A549 treated with CpdA at 1 μM for 4 hours (cell line): ENCODE measurements at places on chromosomes 1 and 21. TPM values are rescaled to one million over a fixed set of nuclear protein-coding genes. Genes with fewer than 3 reads are reported as not detected.

Gene UQCRHL
- total RNA-seq = 6.7 to 9.8 TPM (median 7.3 TPM) in 5 replicates

Gene TNFSF4
- 0.03 to 0.08 TPM (median 0.06 TPM) in 4 of 5 replicates, not detected in the other for total RNA-seq

Gene DMRTA2
- total RNA-seq = 0.13 to 0.29 TPM (median 0.24 TPM) in 5 replicates

Gene PADI2
- total RNA-seq = 1.2 to 1.4 TPM (median 1.3 TPM) in 5 replicates

Gene CBR1
- 169 to 198 TPM (median 179 TPM) in 5 replicates for total RNA-seq

Gene GUCA2A
- total RNA-seq = 0.33 TPM in 1 of 5 replicates, not detected in the others

Gene BEND5
- total RNA-seq = not detected in 5 replicates

Gene LY9
- total RNA-seq = 0.08 to 0.18 TPM (median 0.14 TPM) in 4 of 5 replicates, not detected in the other

Gene FABP3
- not detected in 5 replicates for total RNA-seq

Gene NBPF6
- total RNA-seq = not detected in 5 replicates

Gene TMEM59
- total RNA-seq = 114 to 141 TPM (median 120 TPM) in 5 replicates

Gene SPRR3
- total RNA-seq = 0.22 TPM in 1 of 5 replicates, not detected in the others

Gene LCE1A
- not detected in 5 replicates for total RNA-seq

Gene KMO
- total RNA-seq = 1.2 to 2.5 TPM (median 1.4 TPM) in 5 replicates

Gene LRRN2
- 13.7 to 20.6 TPM (median 15.7 TPM) in 5 replicates for total RNA-seq

Gene GBP7
- not detected in 5 replicates for total RNA-seq

Gene LPAR3
- 0.12 to 0.33 TPM (median 0.21 TPM) in 5 replicates for total RNA-seq

Gene COL11A1
- 1.6 to 4.4 TPM (median 2.8 TPM) in 5 replicates for total RNA-seq

Gene FLG2
- not detected in 5 replicates for total RNA-seq

Gene CR1L
- 0.71 TPM in 1 of 5 replicates, not detected in the others for total RNA-seq
